Muscle of back (tissue), 13 donors: ENCODE measurements at places on chromosomes 7 and 10.
A peak's percentile ranks its signal among the peaks of the same experiment; 100 is the strongest.

GRCh38 chr10:10785627-10786026 lies 232.0 kb upstream of the CELF2 start:
- no peak for DNase-seq

DNA sequence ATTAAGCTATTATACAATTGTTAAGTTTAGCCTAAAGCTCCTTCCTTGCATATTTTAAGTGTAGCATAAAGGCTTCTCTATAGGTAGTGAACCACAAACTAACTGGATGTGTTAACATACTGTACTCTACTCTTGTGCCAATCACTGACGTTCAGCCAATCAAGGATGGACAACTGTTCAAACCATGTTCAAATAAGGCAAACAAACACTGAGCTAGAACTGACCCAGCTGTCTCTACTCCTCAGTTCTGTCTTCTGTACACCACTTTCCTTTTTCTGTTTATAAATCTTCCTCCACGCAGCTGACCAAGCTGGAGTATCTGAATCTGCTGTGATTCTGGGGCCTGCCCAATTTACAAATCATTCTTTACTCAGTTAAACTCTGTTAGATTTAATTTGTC lies 188.7 kb upstream of the MBL2 start:
- no peak for DNase-seq

DNA sequence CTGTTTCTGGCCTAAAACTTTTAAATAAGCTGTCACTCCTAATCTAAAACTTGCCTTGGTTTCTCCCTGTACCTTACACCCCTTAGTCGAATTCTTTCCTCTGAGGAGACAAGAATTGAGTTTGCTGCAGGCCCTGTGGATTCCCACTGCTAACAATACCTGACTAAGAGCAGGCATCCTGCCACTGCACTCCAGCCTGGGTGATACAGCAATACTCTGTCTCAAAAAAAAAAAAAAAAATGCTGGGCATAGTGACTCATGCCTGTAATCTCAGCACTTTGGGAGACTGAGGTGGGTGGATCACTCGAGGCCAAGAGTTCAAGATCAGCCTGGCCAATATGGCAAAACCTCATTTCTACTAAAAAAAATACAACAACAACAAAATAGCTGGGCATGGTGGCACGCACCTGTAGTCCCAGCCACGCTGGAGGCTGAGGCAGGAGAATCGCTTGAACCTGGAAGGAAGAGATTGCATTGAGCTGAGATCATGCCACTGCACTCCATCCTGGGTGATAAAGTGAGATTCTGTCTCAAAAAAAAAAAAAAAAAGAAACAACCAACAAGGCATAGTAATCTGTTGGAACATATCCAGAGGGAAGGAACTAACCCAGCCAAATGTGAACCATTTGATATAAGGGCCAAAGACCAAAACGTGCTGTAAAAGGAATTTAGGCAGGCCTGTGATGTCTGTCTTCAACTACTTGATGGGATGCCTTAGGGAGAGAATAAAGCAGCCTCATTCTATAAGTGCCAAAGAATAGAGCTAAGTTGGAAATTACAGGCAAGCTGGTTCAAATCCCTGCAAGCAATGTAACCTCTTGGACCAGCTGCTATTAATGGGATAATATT lies 732.7 kb upstream of the AUTS2 start:
- DNase-seq, result peak; percentile 47

- DNase-seq, result no peak
Observed at GRCh38 chr7:105748701-105749100, 127.7 kb downstream of the ATXN7L1 start.

DNA sequence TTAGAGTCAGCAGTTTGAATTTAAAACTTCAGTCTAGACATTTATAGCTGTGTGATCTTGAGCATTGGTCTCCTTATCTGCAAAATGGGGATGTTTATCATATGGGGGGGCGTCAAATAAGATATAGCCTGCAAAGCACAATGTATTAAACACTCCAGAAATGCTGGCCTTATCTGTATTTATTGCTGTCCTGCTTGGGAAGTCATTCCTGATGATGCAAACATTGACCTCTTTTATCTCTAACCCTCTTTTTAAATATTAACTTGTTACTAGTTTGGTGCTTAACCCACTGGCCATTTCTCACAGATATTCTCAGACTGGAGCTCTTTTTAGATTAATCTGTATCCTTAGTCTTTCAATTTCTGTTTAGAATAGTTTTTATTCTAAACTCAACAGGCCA lies 13.2 kb downstream of the MRPS33 start:
- DNase-seq, result no peak

DNA sequence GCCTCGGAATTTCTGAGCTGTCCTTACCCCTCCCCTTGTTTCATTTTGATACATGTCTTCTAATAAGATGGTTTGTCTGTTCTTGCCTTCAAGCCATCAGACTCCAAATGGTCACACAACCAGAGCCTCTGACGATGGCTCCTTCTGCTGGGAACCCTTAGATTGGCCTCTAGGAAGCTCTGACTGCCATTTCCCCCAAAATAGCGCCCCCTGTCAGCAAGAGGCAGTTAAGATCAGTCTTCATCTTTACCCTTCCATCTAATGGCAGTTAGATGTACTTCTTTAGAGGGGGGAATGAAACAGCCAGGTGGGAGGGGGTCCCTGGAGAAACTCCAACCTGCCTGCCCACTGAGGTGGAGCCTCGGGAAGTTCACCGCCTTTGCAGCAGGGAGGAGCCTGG lies 85.8 kb upstream of the GPR22 start:
- DNase-seq, result no peak

DNA sequence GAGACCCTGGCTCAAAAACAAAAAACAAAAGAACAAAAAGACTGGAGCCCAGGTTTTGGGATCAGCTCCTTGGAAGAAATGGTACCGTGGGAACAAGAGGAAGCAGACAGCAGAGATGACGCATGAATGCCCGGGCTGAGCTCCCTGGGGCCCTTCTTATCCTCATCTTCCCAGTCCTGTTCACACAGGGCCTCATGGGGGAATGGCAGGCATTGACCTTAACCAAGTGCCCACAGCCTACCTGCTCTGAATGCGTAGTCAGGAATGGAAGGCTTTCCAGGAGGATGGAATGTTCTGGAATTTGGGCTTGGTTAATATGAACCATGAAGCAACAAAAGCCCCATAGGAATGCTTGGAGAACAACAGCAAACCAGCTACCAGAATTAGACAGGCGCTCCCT lies 154.7 kb downstream of the PRPF18 start:
- DNase-seq, result no peak

GRCh38 chr7:80614851-80615271 lies 23.6 kb upstream of the CD36 start:
- DNase-seq, result no peak

DNA sequence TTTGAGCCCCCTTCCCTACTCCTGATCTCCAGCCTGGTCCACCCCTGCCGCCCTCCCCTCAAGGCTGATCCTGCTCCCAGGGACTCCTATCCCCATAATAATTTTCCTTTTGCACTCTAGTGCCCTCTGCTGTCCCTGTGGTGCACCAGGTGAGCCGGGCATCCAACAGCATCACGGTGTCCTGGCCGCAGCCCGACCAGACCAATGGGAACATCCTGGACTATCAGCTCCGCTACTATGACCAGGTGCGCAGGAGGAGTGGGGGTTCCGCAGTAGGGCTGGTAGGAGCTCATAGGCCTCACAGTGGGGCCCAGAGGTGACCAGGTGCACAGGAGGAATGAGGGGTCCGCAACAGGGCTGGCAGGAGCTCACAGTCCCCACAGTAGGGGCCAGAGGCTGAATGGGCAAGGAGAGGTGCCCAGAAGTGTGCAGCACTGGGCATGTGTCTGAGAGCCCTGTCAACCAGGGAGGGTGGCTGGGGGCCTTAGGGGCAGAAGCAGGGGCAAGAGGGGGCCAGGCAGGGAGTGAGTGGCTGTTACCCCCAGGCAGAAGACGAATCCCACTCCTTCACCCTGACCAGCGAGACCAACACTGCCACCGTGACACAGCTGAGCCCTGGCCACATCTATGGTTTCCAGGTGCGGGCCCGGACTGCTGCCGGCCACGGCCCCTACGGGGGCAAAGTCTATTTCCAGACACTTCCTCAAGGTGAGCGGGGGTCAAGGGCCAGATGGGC lies 11.7 kb downstream of the EPHB6 start:
- DNase-seq, result peak; percentile 26

- no peak for DNase-seq
Observed at GRCh38 chr7:17406738-17407137, 108.3 kb downstream of the AHR start.

DNA sequence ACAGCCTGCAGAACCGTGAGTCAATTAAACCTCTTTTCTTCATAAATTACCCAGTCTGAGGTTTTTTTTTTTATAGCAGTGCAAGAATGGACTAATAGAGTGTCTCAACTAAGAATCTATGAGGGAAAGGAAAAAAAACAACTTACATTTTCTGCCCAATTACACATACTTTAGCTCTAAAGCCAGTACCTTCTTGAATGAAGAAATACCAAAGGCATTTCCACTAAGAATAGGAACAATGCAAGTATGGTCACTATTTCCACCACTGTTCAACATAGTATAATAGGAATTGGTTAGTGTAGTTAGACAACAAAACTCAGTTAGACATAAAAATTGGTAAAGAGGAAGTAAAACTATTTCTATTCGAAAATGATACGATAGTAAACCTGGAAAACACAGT lies 37.6 kb downstream of the MICU1 start:
- no peak for DNase-seq

DNA sequence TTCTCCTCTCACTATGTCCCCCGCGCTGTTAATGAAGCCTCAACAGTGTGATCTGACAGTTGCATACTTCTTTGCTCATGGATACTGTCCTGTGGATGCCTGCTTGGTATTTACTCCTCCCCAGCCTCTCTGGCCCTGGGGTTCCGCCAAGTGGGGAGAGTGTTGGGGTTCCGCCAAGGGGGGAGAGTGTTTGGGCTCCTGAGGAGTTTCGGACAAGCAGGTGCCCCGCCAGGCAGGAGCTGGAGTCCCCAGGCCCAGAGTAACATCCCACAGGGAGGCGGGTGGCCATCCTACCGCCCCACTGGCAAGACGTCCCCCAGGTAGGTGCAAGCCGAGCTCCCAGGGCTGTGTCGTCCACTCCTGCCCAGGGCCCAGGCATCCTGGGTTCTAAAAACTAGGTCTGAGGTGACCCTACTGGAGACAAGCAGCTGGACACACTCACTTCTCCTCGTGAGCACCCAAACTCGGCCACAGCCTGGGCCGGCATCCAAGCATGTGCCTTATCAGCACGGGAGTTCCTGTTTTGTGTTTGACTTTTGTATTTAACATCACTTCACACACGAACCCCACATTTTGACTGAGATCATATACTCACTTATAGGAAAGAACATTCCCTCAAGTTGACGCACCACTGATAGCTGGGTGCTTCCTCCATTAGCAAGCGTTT lies 34.2 kb downstream of the CAMK2B start:
- no peak for DNase-seq

GRCh38 chr10:114526126-114526503 lies 121.8 kb upstream of the AFAP1L2 start:
- no peak for DNase-seq

- DNase-seq, result no peak
Observed at GRCh38 chr7:158065340-158065739, 522.3 kb downstream of the PTPRN2 start.

- DNase-seq, result no peak
Observed at GRCh38 chr10:33183655-33184054, 150.8 kb downstream of the NRP1 start.

DNA sequence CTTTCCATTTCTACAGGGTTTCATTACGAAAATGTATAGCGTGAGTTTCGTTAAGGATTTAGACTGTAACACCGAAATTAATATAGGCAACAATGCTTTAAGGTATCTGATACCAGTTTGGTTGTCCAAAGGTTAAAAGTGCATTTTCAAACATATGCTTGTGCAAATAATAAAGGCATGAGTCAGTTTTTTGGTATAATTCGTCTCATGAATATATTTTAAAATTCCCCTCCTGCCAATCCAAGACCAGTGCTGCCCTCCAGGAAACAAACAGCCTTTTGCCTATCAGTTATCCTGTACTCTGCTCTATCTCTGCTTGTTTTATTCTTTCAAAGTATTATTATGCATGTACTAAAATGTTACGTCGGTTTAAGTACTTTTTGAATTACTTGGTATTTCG lies 2.0 kb downstream of the LCOR start:
- peak; percentile 10 for DNase-seq

- DNase-seq, result no peak
Observed at GRCh38 chr7:82616059-82616728, 172.6 kb upstream of the CACNA2D1 start.

- DNase-seq, result no peak
Observed at GRCh38 chr7:37988721-37989650, 68.5 kb downstream of the EPDR1 start.

DNA sequence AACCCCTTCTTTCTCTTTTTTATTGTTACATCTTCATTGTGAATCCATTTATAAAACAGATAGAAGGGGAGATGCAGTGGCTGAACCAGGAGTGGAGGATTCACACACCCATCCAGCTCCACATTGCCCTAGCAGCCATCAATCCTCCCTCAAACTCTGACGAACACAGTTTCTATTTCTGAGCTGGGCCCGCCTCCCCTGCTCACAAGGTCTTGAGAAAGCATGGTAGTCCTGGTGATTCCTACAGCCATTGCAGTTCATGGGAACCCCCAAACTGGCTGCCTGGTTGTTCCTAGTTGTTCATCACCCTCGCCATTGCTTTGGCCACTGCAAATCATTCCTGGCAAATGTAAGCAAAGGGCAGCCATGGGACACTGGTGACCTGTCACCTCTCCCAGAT lies 258.5 kb upstream of the AOAH start:
- DNase-seq, result no peak

- no peak for DNase-seq
Observed at GRCh38 chr7:135913404-135913803, 63.8 kb downstream of the MTPN start.

- DNase-seq, result no peak
Observed at GRCh38 chr7:87858417-87859100, 17.6 kb downstream of the SLC25A40 start.

- DNase-seq, result no peak
Observed at GRCh38 chr7:132430041-132430855, 146.0 kb downstream of the PLXNA4 start.

DNA sequence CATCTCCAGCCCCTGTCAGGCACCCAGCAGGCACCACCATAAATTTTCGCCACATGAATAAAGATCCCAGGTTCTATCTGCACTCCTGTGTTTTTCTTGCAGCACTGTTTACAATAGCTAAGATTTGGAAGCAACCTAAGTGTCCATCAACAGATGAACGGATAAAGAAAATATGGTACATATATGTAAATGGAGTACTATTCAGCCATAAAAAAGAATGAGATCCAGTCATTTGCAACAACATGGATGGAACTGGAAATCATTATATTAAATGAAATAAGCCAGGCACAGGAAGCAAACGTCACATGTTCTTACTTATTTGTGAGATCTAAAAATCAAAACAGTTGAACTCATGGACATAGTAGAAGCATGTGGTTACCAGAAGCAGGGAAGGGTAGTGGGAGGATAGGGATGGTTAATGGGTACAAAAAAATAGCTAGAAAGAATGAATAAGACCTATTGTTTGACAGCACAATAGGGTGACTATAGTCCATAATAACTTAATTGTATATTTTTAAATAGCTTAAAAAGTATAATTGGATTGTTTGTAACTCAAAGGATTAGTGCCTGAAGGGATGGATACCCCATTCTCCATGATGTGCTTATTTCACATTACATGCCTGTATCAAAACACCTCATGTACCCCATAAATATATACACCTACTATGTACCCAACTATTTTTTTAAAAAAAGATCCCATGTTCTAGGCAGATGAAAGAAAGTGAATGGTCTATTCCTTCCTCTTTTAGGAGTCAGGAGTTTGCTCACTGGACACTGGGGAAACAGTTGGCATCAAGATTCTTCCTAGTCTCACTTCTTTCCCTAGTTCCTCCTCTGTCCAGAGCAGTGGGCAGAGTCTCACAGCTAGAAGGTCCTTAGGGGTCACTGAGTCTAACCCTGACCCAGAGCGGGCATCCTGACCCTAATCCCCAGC lies 1.0 kb upstream of the NPFFR1 start:
- DNase-seq, result no peak

- no peak for DNase-seq
Observed at GRCh38 chr10:21234761-21235160, 290.7 kb downstream of the SKIDA1 start.
